ENCODE measurements at places on chromosomes 5 and 9. TPM values are rescaled to one million over a fixed set of nuclear protein-coding genes. Genes with fewer than 3 reads are reported as not detected.

DNA sequence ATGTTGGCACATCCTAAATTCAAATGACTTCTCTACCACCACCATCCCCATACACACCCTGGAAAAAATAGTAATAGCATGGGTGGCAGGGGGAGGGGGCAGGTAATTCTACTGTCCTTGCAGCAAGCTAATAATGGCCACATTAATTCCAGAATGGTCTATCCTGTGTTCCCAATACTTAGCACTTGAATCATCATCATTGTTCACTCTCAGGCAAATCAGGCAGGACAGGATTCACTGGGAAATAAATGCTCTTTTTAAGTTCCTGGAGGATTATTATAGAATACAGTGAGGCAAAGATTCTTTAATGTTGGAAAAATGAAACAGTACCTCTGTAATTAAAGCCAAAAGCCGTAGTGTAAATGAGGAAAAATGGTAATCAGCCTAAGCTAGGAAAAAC lies 254.5 kb downstream of the ARRDC3 start:
- no peak for DNase-seq

- no peak for DNase-seq
Observed at GRCh38 chr5:63127054-63127453, 548.4 kb downstream of the LRRC70 start.

Gene PRRC2B
- 31.1 TPM for total RNA-seq

Gene ZFP2
- 0.39 TPM for total RNA-seq

Gene CCL28
- total RNA-seq: 2.1 TPM

All from dermis microvascular lymphatic vessel endothelial cell (primary cell).